GM06990 (cell line): ENCODE measurements at places on chromosomes 7 and 10.

DNA sequence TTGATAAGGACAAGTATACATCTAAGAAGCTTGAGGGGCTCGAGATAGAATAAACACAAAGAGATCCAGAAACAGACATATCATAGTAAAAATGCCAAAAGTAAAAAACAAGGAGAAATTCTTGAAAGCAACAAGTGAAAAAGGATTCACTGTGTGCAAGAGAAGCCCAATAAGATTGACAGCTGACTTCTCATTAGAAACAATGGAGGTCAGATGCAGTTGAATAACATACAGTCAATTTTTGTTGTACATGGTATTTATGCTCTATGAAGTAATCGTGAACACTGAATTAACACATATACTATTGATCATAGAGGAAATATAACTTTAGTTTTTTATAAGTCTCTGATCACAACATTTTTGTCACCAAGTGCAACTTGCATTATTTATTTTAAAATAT, 982.8 kb upstream of the SORCS1 start:
- no peak for DNase-seq

- no peak for DNase-seq
These were observed 111.7 kb downstream of the GLI3 start for GRCh38 chr7:42125321-42125720.

GRCh38 chr10:116732573-116732972, 9.8 kb downstream of the HSPA12A start:
- DNase-seq, result no peak

DNA sequence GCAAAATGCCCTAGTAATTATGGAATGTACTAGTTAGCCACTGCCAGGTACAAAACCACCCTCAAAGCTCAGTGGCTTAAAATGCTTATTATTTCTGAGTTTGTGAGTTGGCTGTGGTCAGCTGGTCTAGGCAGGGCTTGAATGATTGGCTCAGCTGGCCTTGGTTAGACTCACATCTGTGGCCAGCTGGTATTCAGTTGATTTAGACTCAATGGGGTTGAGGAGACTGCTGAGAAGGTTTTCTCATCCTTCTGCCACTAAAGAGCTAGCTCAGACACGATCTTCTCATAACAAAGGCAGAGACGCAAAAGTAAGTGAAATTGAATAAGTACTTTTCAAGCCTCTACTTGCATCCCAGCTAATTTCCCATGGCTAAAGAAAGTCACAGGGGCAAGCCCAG, 57.1 kb upstream of the CYP2C18 start:
- no peak for DNase-seq

- no peak for DNase-seq
These were observed 240.9 kb downstream of the THSD7A start for GRCh38 chr7:11591055-11591633.

DNA sequence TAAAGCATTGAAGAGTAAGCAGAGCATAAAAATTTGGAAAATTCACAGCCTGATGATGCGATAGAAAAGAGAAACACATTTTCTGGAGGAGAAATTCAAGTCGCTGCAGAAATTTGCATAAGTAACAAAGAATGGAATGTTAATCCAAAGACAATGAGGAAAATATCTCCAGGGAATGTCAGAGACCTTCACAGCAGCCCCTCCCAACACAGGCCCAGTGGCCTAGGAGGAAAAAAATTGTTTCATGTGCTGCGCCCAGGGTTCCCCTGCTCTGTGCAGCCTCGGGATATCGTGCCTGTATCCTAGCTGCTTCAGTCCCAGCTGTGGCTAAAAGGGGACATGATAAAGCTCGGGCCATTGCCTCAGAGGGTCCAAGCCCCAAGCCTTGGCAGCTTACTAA, 206.8 kb downstream of the TPK1 start:
- DNase-seq, result no peak

- no peak for DNase-seq
These were observed at the start of gene ITIH5 for GRCh38 chr10:7666253-7667023. ITIH5 (minus strand) TSS chr10:7666966; CDS start chr10:7666892, 74 bp downstream.

- no peak for DNase-seq
These were observed 201.6 kb downstream of the IPMK start for GRCh38 chr10:58066126-58066525.

DNA sequence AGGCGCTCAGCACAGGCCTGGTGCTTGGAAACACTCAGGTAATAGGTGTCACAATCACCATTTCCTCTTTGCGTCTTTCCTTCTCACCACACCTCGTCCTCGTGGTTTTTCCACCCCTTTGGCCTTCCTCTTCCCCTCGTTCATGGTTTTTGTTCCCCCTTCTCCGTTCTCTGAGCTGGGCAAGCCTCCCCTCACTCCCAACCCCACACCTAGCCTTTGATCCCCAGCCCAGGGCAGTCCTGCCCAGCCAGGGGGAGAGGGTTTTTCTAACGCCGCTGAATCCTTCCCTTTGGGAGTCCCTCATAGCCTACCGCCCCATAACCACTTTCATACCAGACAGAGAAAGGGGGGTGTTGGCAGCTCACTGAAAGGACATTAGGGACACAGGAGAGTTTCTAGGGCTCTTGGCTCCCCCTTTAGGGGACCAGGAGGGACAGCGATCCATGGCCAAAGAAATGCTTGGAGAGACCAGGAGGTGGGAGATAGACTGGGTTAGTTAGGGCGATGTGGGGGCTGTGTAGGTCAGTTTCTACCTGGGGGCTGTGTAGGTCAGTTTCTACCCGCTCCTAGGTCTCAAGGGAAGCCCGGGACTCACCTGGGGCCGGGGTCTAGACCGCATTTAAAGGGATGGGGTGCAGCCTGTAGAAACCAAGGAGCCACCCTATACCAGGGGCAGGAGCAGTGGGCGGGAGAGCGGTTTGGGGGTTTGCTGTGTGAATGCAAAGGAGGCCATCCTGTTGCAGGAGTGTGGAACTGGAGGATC, 1.4 kb downstream of the EPHB4 start:
- DNase-seq, result no peak

GRCh38 chr7:26305869-26306665, 14.4 kb downstream of the SNX10 start:
- DNase-seq, result no peak

DNA sequence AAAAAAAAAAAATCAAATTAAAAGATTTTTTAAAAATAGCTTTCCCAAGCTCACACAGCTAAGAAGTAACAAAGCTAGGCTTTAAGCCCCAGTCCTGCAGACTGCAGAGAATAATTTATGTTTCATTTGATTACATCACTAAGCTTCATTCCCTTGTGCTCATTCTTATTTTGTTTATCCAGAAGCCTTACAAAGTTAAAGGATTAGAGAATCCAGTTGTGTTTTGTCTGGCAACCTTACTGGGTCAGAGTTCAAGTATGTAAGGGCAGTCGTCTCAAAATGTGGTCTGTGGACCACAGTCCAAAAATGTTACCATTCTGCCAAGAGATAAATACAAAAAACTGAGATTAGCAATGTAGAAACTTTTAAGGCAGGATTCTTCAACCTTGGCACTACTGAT, 32.1 kb upstream of the EZH2 start:
- no peak for DNase-seq

- DNase-seq, result no peak
These were observed 249.6 kb downstream of the VTI1A start for GRCh38 chr10:112696592-112696991.

DNA sequence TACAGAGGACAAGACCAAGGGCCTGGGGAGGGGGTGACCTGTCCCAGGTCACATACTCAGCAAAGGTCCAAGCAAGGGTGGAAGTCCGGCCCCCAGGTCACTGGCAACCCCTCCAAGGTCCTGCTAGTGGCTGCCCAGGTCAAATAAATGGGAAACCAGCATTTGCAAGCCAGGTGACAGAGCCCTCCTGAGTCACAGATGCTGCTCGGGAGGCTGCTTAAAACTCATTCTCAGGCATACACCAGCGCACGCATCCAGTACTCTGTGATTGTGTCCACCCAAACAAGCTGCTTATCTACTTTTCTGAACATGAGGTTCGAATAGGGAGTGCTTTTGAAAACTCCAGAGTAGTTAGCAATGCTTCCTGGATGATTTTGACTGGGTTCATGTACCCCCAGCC, 130.6 kb downstream of the TAX1BP1 start:
- DNase-seq, result no peak

DNA sequence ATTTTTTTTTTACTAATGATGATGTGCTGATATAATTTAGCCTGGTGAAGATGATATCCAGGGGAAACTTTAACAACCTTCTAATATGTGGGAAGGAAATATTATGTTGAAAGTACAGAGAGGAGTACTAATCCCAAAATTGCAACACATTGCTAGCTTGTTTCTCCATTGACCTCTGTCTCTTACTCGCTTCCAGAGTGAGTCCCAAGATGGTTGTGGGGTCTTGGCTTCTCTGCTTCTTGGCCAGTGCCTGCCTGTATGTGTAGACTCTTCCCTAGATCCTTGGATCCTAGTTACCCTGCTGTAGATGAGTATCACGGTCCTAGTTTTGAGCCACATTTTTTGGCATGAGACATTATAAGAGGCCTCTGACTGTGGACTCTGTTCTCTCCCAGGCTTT, 17.5 kb downstream of the BMPER start:
- no peak for DNase-seq

- DNase-seq, result no peak
These were observed 50.3 kb upstream of the ST8SIA6 start for GRCh38 chr10:17504547-17505245.

- DNase-seq, result no peak
These were observed 34.3 kb downstream of the ABLIM1 start for GRCh38 chr10:114623661-114624294.

GRCh38 chr10:3797750-3798149, 12.7 kb upstream of the KLF6 start:
- DNase-seq, result no peak

DNA sequence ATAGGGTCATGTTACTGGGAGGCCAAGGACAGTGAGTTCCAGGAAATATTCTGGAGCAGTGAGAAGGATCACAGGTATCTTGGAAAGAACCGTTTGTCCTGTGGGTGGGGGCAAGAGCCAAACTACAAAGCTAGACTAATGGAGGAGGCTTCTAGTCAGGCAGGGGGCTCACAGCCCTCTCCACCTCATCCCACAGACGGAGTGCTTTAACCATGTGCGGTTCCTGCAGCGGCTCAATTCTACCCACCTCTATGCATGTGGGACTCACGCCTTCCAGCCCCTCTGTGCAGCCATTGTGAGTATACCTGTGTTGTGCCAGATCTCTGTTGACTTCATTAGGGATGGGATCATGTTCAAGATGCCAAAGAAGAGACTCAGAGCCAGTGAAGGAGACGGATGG, 8.1 kb downstream of the SEMA4G start:
- DNase-seq, result no peak

- DNase-seq, result no peak
These were observed 24.1 kb upstream of the C10orf71 start for GRCh38 chr10:49274886-49275285.

DNA sequence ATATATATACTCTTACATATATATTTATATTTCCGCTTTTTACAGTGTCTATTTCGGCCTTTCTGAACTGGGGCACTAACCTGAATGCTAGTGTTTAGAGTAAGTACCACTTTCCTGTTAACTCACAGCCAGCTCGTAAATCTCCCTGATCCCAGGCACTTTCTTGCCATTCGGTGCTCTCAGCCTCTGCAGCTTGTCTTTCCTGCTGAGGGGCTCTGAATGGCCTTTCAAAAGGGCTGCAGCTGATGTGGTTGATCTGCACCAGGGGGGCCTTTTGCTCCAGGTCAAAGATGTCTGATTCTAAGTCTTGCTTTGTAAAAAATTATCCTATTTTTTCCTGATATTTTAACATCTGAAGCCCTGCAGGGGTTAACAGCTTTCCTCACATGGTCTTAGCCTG, 25.5 kb upstream of the HPS1 start:
- no peak for DNase-seq

DNA sequence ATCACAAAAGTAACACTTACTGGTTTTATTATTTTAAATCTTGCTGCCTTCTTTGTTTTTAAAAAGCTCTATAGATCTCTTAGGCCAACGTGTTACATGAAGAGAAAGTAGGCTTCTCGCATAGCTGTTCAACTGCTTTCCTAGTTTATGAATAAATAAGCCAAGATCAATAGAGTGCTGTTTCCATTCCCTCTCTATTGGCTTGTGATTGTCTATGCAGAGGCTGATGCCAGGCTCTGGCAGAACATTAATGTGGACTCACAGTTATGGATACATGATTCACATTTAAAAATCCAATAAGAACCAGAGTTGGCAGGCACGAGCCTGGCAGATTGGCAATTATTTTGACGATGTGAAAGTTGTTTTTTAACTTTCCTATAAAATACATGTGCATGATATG, 137.5 kb downstream of the GNAT3 start:
- DNase-seq, result no peak

DNA sequence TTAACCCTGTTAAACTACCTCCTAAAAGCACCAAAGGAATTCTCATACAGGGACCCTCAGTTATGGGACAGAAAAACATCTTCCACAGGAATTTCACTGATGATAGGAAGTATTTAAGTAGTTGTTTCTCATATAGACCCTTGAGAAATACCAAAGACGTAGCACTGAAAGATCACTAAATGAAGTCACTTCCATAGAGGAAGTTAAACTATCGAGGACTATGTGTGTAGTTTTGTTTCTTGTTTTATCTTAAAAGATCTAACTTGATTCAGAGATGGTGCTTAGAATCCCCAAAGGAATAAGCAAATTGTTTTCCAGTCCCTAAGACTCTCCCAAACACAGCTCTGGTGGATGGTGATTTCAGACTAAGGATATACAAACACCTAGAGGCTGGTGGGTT, 94.8 kb upstream of the AFAP1L2 start:
- DNase-seq, result no peak

DNA sequence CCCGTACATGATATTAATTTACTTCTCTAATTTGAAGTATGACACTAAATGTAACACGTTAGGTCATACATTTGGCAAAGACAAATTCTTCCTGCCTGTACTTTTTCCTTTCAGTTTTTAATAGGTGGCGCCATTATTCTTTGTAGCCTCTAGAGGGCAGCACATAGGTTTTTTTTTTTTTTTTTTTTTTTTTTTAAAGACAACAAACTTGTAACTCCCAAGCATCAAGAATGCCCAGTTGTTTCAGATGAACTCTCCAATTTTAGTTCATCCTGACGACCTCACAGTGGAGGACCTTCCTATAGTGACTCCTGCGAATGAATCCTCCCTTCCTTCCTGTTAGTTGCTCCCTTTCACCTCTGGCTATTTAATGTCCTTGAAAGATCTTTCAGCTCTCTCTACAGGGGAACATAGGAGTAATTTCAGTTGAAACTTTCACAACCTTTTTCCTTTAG, 139.3 kb upstream of the HDAC9 start:
- peak; percentile 26 for DNase-seq

GRCh38 chr10:126924915-126925300, 19.7 kb downstream of the DOCK1 start:
- no peak for DNase-seq

- DNase-seq, result peak; percentile 24
These were observed 45.4 kb downstream of the KAT6B start for GRCh38 chr10:74871595-74872382.

- DNase-seq, result no peak
These were observed 14.5 kb downstream of the ADK start for GRCh38 chr10:74165530-74165901.

- DNase-seq, result peak; percentile 25
These were observed 65.4 kb upstream of the TNS3 start for GRCh38 chr7:47647181-47647917.

DNA sequence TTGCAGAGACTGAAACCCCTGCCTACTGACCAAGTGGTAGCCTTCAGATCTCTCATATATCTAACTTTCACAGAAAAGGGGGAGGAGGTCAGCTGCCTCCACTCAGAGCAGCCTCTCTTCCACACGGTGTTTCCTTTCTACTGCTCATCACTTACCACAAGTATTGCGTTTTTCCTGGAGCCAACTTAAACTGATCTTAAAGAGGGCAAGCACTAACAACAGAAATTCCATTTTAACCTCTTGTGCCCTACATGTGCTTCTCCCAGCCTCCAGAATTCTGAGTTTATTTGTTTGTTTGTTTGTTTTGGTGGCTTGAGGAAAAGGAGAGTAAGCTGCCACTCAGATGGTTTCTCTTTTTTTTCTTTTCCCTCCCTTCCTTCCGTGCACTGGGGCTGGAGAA, 19.1 kb downstream of the SKIDA1 start:
- no peak for DNase-seq
